ENCODE measurements at places on chromosomes 1 and 21.

- DNase-seq = no peak
Measured at GRCh38 chr1:161801955-161802354, 35.8 kb downstream of the ATF6 start.

DNA sequence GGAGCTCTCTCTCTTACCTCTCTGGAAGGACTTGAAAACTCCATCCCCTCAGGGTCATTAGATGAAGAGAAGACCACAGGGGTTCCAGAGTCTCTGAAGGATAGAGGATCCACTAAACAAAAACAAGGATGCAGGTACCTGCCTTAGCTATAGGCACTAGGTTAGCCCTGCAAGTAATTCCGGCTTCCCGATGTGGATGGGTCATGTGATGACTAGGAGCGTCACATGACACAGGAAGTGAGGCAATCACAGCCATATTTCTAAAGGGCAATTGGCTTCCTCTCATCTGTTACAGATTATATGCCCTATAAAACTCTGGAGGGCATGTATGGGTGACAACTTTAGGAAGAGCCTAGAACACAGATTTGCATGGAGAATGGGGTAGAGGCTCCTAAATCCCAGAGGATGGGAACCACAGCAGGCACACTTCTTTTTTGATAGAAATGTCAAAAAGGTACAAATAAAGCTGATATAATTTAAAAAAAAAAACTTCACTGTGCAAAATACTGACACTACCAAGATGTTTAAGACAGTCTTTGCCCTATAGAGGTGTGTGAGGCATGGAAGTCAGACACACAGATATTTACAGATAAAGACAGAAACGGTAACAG is 14.1 kb downstream of the ENTREP3 start:
- peak; percentile 75 for DNase-seq

- no peak for DNase-seq
Measured at GRCh38 chr1:241985787-241986186, 13.1 kb downstream of the MAP1LC3C start.

- no peak for DNase-seq
Measured at GRCh38 chr1:221719987-221720386, 21.9 kb downstream of the DUSP10 start.

- DNase-seq = no peak
Measured at GRCh38 chr21:34743831-34744230, 75.0 kb downstream of the CLIC6 start.

GRCh38 chr1:186207391-186208085 is 167.5 kb downstream of the TPR start:
- DNase-seq = no peak

- DNase-seq = no peak
Measured at GRCh38 chr1:15770313-15770962, 11.8 kb downstream of the FBLIM1 start.

GRCh38 chr1:53507116-53507820 is 48.1 kb downstream of the DMRTB1 start:
- no peak for DNase-seq

DNA sequence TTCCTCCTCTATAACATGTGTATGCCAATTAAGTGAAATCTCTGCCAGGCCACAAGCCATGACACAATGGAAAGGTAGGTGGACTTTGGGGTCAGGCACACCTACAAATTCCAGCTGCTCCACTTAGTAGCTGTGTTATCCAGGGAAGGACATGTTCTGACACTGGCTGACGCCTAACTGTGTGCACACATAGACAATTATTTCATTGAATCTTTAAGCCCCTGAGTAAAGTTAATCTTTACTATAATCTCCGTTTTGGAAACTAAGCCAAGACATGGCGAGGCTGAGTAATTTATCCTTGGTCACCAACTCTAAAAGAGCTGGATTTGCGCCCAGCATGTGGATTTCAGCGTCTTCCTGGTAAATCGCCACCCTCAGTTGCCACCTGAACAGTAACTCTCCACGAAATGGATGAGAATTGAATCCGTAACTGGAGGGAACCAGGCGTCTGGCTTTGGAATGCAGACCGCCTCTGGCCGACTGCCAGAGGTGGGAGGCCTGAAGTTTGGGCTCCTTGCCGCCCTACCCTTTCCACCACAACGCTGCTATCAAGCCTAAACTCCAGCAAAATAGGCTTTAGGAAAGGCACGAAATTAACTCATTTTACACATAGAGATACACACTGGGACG is 888 bp upstream of the SNRPE start:
- DNase-seq = no peak

DNA sequence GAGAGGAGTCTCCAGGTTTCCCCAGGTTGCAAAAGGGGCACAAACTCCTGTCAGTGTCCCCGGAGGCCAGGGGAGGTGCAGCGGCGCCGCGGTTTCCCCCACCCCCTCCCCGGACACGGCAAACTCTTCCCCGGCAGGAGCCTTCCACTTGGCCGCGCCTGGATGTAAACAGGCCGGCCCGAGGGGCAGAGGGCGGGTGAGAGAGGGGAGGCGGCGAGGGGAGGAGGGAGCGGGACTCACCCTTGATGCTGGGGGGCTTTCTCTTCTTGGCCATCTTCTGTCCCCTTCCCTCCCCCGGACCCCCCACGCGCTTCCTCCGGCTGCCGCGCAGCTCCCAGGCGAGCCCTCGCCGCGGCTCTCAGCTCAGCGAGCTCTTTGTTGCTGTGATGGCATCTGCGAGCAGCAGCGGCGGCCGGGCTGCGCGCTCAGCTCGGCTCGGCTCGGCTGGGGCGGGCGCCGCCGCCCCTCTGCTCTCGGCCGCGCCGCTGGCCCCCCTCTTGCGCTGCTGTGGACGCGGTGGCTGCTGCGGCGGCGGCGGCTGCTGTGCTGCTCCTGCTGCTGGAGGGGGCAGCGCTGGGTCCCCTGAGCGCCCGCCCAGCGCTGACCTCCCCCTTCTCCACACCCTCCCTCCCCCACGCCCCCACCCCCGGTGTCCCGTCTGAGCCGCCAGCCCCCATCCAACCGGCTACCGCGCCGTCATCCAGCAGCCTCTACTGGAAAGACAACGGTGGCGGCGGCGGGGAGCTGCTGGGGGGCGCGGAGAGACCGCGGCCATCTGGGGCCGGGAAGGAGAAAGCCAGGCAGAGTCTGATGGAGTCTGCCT is 4.9 kb upstream of the SLC44A5 start:
- DNase-seq = no peak

DNA sequence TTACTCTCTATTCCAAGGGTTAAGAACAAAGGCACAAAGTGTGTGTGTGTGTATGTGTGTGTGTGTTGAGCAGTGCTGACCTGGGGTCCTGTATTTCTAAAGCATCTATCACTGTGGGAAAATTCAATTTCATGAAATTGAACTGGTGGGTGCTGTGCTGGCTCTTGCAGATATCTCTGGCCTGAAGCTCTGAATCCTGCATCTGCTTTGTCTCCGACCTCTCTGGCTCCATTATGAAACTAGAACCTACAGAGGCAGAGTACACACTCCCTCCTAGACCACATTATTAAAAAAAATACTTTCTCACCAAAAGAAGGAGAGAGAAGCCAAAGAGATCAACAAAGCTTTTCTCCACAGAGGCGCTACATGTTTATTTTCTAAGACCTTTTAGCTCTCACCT is 88.4 kb upstream of the PDE4B start:
- DNase-seq = no peak

DNA sequence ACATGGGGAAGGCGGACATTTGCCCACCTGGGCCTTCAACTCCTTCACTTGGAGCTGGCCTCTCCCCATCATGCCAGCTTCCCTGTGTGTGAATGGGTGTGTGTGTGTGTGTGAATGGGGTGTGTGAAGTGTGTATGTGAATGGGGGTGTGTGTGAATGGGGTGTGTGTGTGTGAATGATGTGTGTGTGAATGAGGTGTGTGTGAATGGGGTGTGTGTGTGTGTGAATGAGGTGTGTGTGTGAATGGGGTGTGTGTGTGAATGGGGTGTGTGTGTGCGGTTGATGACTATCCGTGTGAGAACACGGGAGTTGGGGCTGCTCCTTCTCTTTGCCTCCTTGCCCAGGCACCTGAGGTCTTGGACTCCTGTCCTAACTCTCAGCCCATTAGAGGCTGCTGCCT is 9.6 kb downstream of the MFSD2A start:
- no peak for DNase-seq

GRCh38 chr1:228265167-228265566 is 57.3 kb downstream of the OBSCN start:
- peak; percentile 6 for DNase-seq

Measured in hematopoietic multipotent progenitor cell treated with erythropoietin and hydrocortisone succinate and interleukin-3 and kit ligand, for 15 days (in vitro differentiated cells).